ENCODE measurements at places on chromosomes 16 and 17.

DNA sequence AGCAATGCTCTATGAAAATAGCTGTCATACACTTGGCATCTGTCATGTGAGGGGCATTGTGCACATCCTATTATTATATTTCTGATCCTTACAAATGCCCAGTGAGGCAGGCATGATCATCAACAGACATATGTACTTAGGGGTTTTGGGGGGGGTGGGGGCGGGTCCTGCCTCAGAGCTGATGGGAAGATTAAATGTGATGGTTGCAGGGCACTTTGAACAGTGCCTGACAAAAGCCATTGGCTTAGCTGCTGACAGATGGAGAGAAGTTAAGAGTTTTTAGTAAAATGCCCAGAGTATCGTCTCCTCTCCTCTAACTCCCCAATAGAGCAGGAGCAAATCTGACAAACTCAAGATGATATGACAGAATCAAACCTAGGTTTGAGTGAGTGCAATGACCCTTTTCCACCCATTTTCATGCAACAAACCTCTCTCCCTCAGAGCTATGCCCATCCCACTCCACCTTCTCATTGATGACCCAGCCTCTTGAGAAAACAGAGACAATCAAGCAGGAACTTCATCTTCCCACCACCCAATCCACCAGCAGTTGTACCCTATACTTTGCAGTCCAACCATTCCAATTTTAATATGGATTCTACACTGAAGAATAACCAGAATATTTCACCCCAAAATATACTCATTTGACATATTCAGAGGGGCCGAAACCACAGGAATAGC is 4.8 kb downstream of the KLHL11 start:
- DNase-seq: no peak

GRCh38 chr17:63082273-63082861 is 116.3 kb downstream of the TANC2 start:
- DNase-seq: no peak

GRCh38 chr17:82691714-82692113 is 6.8 kb downstream of the RAB40B start:
- no peak for DNase-seq

- no peak for DNase-seq
Observed at GRCh38 chr16:869823-870641, 69.5 kb upstream of the GNG13 start.

GRCh38 chr17:61250335-61250890 is 149.2 kb upstream of the TBX2 start:
- no peak for DNase-seq
